ENCODE measurements at places on chromosomes 2 and 18. TPM values are rescaled to one million over a fixed set of nuclear protein-coding genes. Genes with fewer than 3 reads are reported as not detected.

GRCh38 chr2:212797484-212798205, 259.0 kb upstream of the ERBB4 start:
- no peak for DNase-seq

The SIX2 gene
- total RNA-seq = not detected

DNA sequence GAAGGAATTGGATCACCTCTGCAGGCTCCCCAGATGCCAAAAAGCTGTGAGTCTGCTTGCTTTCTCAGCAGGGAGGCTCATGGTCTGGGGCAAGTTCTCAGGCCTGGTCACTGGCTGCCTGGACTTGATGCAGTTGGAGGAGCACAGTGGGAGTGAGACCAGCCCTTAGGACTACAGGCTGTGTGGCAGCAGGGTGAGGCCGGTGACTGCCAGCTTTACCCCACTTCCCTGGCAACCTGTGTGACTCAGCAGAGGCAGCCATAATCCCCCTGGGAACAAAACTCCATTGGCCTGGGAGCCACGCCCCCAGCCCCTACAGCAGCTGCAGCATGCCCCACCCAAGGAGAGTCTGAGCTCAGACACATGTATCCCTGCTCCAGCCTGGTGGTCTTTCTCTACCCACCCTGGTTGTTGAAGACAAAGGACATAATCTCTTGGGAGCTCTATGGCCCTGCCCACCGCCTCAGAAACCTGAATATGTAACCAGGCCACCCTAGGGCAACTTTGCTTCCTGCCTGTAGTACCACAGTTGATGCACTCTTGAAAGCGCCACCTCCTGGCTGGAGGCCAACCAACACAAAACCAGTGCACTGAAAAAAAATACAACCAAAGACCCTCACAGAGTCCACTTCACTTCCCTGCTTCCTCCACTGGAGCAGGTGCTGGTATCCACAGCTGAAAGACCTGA, 106.8 kb upstream of the SPATS2L start:
- DNase-seq = peak; percentile 12

- no peak for DNase-seq
Observed at GRCh38 chr2:44778671-44779476, 162.6 kb upstream of the SIX3 start.

The MOGAT1 gene
- total RNA-seq = not detected

- no peak for DNase-seq
Observed at GRCh38 chr18:32321826-32322225, 132.0 kb downstream of the MEP1B start.

DNA sequence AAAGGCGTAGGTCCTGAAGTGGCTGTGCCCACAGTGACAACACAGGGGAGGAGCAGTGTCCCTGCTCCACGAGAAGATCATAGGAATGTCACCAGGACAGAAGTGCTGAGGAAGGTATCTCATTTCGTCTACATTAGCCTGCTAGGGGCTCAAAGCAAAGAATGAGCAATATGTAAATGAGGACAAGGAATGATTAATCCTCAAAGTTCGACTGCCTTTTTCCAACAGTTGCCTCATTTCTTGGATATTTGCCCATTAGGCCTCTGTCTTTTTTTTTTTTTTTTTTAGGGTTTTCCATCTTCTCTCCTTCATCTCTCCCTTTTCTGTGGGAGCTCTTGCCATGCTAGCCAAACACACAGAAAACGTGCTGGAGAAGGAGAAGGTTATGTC, 105.2 kb upstream of the ARHGAP28 start:
- no peak for DNase-seq

The IL36B gene
- not detected for total RNA-seq

GRCh38 chr18:72993250-72993649, 125.5 kb upstream of the NETO1 start:
- DNase-seq = no peak

DNA sequence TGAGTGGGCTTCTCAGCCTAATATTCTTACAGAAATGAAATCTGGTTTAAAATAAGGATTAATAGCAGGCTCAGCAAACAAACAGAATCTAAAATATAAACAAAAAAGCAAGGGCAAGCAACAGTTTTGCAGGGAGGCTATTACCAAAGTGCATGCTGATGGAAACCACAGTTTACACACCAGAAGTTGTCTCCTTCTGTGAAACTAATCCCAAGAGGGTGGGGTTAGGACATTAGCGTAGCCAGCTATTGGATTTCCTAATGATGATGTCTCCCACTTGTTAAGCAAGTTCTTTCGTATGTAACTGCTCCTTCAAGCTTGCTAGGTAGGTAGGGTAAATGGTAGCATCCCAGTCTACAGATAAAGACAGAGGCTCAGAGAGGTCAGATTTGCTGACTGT, 65.0 kb upstream of the TSPYL6 start:
- DNase-seq = no peak

GRCh38 chr2:11169333-11169732, 14.1 kb downstream of the SLC66A3 start:
- no peak for DNase-seq

GRCh38 chr18:80132180-80132812, 23.2 kb downstream of the ADNP2 start:
- DNase-seq = no peak

GRCh38 chr18:74367905-74368304, 52.3 kb downstream of the C18orf63 start:
- no peak for DNase-seq

- DNase-seq = no peak
Observed at GRCh38 chr2:160838147-160838546, 322.1 kb upstream of the TANK start.

GRCh38 chr2:230411570-230412370, 4.2 kb upstream of the SP100 start:
- peak; percentile 75 for DNase-seq

The CYP20A1 gene
- 22.1 TPM for total RNA-seq

The C2orf76 gene
- 11.5 TPM for total RNA-seq

- DNase-seq = no peak
Observed at GRCh38 chr2:220227266-220227920, 600.0 kb downstream of the SLC4A3 start.

- DNase-seq = no peak
Observed at GRCh38 chr2:147026664-147027295, 818.0 kb upstream of the ACVR2A start.

All from activated CD4-positive, alpha-beta memory T cell treated with anti-CD3 and anti-CD28 coated beads for 36 hours (primary cell).